Naive B cell (primary cell): ENCODE measurements at places on chromosomes 12 and 14. TPM values are rescaled to one million over a fixed set of nuclear protein-coding genes. Genes with fewer than 3 reads are reported as not detected.

Gene NINJ2
- 28.9 TPM for polyA plus RNA-seq

Gene GALNT9
- polyA plus RNA-seq, result not detected

Gene RNASE3
- not detected for polyA plus RNA-seq

- H3K4me3 ChIP-seq, result no peak overlapping the region
- H3K36me3 ChIP-seq, result no peaks in the 10 kb centered on the region
- no peak for DNase-seq
- H3K4me1 ChIP-seq, result no peaks in the 10 kb centered on the region
- H3K27me3 ChIP-seq, result peaks cover 13% of the 10 kb centered on the region
Observed at GRCh38 chr12:97131220-97131981, 224.3 kb downstream of the NEDD1 start.

- peaks cover 86% of the 10 kb centered on the region for H3K4me1 ChIP-seq
- peaks cover 11% of the 10 kb centered on the region for H3K36me3 ChIP-seq
- H3K4me3 ChIP-seq, result peak overlapping the region; percentile 12
- no peaks in the 10 kb centered on the region for H3K27me3 ChIP-seq
- DNase-seq, result peak; percentile 42
- H3K27ac ChIP-seq, result no peak overlapping the region
Observed at GRCh38 chr12:6465467-6466183, 4.9 kb downstream of the VAMP1 start.

DNA sequence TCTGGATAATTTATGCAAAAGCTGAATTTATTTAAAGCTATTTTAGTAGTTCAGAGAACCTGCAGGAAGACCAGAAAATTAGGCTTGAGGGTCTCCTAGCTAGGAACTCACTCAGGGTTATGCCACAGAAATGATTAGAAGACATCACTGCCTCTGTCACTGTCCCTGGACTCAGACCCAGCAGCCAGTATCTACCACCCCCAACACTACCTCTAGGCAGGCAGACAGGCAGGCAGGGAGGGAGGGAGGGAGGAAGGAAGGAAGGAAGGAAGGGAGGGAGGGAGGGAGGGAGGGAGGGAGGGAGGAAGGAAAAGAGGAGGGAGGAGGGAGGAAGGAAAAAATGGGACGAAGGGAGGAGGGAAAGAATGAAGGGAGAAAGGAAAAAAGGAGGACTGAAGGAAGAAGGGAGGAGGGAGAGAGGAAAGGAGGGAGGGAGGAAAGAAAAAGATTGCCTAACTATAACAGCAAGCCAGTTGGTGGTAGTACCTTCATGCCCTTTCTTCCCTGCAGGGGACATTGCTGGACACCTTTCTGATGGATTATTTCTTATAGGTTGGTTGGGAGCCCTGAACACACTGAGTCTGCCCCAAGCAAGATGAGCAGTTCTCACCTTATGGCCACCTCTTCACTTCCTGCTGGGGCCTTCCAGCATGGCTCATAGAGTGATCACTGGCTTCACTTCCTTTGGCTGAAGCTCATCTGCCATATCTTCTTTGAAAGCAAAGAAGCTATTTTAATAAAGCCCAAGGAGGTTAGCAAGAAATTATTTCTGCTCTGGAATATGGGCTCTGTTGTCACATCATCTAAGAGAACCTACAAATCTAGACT is 49.7 kb downstream of the KICS2 start:
- H3K27ac ChIP-seq, result no peak overlapping the region
- no peak for DNase-seq
- peaks cover 5% of the 10 kb centered on the region for H3K36me3 ChIP-seq

DNA sequence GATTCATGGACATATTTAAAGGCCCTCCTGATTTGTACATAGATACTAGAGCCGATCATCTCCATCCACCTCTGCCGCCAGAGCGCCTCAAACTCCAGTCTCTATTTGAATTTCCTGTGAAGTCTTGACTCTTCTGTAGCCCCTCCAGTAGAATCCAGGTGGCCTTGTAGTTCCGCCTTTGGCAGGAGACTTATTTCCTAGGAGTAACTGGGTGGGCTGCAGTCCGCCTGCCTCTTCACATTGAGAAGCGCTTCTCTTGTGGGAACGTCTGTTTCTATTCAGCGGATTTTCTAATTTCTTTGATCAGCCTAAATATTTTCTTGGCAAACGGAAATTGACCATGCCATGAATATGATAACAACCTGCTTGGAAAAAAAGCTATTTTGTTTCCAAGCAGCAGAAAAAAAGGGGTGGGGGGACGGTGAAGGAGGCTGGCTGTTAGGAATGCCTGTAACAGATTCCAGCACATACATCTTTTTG is 9.0 kb upstream of the SIX1 start:
- peak overlapping the region; percentile 87 for H3K4me3 ChIP-seq
- H3K4me1 ChIP-seq, result peaks cover 30% of the 10 kb centered on the region
- H3K36me3 ChIP-seq, result peaks cover 15% of the 10 kb centered on the region
- no peak for DNase-seq

GRCh38 chr12:104219361-104219892 is 3.8 kb downstream of the TXNRD1 start:
- H3K36me3 ChIP-seq, result no peaks in the 10 kb centered on the region
- H3K4me3 ChIP-seq, result no peak overlapping the region
- no peaks in the 10 kb centered on the region for H3K27me3 ChIP-seq
- DNase-seq, result no peak

- H3K36me3 ChIP-seq, result no peaks in the 10 kb centered on the region
- H3K4me1 ChIP-seq, result no peaks in the 10 kb centered on the region
- H3K27me3 ChIP-seq, result peaks cover 4% of the 10 kb centered on the region
- no peak overlapping the region for H3K4me3 ChIP-seq
- H3K27ac ChIP-seq, result no peak overlapping the region
- no peak for DNase-seq
Observed at GRCh38 chr12:130646716-130647370, 69.3 kb downstream of the RIMBP2 start.

GRCh38 chr12:89351489-89352241 is 636 bp downstream of the DUSP6 start:
- peak overlapping the region; percentile 96 for H3K4me3 ChIP-seq
- H3K36me3 ChIP-seq, result no peaks in the 10 kb centered on the region
- no peaks in the 10 kb centered on the region for H3K27me3 ChIP-seq

- H3K27ac ChIP-seq, result no peak within 1 kb of the TSS
- H3K4me3 ChIP-seq, result no peak within 1 kb of the TSS
- H3K36me3 ChIP-seq, result no peaks in the 10 kb centered on the region
- DNase-seq, result no peak
- H3K27me3 ChIP-seq, result peaks cover 59% of the 10 kb centered on the region
Observed at GRCh38 chr14:47675466-47676314, at the start of gene MDGA2. Gene MDGA2 (minus strand): TSS chr14:47675605.
